ENCODE measurements at places on chromosomes 7 and 10.
A peak's percentile ranks its signal among the peaks of the same experiment; 100 is the strongest.

GRCh38 chr7:150317748-150318444, 5.3 kb upstream of the LRRC61 start:
- peak; percentile 68 for DNase-seq

DNA sequence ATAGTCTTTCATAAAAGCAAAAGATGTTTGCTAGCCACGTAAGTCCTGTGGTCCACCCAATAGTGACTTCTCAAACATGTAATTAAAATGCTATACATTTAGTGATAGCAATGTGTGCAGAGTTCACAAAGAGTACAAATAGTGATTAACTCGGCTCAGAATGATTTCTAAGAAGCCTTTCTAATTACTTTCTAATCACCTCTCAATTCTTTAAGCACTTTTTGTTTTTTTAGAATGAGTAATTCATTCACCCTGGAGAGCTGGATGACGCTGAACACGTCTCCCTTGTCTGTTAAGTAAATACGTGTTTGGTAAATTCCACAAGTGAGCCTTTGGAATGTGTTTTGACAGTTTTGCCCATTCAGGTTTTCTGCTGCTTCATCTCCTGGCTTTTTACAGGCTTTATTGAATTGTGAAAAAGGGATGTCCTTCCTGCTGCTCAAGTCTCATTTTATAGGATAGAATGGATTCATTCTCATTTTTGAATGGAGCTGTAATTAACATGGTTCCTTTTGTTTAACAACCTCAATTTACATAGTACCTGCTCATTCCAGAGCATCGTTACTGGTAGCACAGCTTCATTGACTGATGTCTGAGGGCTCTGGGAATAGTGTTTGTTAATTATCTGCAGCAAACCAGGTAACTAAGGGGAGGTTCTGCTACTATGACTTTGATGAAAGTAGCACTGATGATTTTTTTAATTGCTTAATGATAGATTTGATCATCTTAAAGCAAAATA, 212.1 kb downstream of the VTI1A start:
- DNase-seq = no peak

GRCh38 chr10:89134963-89135362, 72.2 kb downstream of the CH25H start:
- no peak for DNase-seq

- DNase-seq = no peak
Measured at GRCh38 chr7:45937301-45937700, 16.2 kb upstream of the IGFBP3 start.

GRCh38 chr7:4556868-4557793, 125.0 kb upstream of the FOXK1 start:
- no peak for DNase-seq

GRCh38 chr7:118870187-118870586, 645.7 kb downstream of the ANKRD7 start:
- no peak for DNase-seq

- DNase-seq = no peak
Measured at GRCh38 chr7:47211519-47211973, 370.4 kb downstream of the TNS3 start.

DNA sequence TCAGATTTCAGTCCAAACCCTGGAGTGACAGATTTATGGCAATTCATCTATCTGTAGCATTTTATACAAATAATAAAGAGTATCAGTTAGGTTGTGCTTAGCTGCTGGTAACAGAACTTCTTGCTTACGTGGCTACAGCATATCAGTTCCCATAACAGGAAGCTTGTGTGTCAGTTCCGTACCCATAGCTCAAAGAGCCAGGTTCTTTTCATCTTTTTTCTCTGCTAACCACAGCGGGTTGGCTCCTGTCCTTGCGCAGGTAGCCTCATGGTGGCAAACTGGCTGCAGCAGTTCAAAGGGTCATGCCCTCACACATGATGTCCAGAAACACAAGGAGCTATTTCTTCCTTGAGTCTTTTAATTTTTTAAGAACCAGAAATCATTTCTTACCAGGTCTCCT, 1041.8 kb downstream of the GATA3 start:
- DNase-seq = no peak

DNA sequence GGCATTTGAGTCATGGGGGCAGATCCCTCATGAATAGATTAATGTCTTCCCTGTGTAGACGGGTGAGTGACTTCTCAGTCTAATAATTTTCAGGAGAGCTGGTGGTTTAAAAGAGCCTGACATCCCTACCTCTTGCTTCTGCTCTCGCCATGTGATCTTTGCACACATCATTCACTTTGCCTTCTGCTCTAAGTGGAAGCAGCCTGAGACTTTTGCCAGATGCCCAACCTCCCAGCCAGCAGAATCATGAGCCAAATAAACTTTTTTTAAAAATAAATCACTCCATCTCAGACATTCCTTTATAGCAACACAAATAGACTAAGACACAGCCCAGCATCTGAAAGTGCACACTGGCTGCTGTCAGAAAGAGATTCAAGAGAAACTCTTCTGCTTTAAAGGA, 155.2 kb downstream of the ZNF365 start:
- DNase-seq = no peak

DNA sequence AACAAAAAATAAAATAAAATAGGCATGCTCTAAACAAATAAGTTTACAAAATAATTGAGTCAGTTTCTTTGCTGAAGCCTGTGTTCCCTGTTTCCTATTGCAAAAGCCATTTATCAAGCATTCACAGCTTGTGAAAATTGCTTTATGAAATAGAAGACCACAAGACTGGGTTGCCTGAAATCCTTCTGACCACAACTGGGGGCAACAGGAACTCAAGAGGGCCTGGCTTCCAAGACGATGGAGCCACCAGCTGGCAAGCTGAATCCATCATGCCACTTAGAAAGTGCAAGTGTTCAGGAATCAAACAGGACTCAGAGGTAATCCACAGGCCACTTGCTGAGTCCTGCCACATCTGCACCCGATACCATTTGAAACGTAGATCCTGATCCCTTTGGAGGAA, 752 bp upstream of the ABCA13 start:
- DNase-seq = no peak

DNA sequence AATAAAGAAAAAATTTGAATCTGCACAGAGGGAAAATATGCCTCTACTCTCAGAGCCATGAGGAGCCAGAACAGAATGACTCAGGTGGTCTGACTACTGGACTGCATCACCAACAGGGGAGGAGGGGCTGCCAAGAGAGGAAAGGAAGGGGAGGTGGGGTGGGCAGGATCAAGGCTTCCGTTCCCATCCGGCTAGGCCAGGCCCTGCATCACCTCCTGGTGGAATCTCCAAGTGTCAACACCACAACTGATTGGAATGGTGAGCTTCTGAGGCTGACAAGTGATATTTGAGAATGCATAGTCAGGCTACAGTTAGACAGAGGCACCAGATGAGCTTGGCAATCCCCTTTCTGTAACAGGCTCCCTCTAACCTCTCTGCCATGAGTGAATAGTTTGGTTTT, 10.4 kb upstream of the GPR26 start:
- DNase-seq = no peak

GRCh38 chr10:48801001-48801421, 116.3 kb downstream of the WDFY4 start:
- no peak for DNase-seq

GRCh38 chr10:131875501-131875900, 25.3 kb upstream of the PPP2R2D start:
- no peak for DNase-seq

DNA sequence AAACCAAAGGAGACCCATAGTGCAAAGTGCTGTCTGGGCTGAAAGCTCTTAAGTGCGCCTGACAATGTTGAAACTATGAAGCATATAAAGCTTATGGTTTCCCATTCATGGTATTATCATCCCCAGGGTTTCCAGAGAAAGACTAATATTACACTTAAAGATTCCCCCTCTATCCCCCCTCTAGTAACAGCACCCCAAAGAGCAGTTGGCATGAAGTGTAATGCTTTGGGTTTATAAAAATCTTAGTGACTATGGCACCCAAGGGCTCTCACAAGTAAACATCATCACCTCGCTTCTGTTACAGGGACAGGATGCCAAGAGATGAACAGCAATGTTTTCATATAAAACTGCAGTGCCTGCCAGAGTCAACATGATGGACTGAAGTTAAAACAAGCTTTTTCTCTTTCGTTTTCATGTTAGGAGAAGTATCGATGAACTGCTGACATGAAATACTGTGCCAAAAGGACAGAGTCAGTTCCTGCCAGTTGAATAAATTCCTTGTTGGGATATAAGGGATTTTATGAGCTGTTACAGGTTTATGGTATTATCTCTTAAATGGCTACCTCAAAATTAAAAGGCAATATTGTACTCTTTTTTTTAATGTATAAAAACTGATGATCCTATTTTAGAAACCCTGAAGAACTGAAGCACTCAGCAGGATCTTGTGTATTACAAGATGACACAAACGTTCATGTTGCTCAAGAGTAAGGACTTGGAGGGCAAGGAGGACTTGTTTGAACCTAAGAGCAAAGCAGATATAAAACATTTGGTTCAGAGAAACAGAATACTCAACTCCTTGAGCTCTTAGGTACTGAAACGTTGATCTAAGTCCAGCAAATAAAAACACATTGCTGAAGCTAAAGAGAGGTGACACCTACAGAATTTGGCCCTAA, 203.7 kb upstream of the IMMP2L start:
- no peak for DNase-seq

GRCh38 chr7:42198296-42198695, 38.7 kb downstream of the GLI3 start:
- no peak for DNase-seq

GRCh38 chr7:43880596-43880995, 11.3 kb upstream of the MRPS24 start:
- no peak for DNase-seq

DNA sequence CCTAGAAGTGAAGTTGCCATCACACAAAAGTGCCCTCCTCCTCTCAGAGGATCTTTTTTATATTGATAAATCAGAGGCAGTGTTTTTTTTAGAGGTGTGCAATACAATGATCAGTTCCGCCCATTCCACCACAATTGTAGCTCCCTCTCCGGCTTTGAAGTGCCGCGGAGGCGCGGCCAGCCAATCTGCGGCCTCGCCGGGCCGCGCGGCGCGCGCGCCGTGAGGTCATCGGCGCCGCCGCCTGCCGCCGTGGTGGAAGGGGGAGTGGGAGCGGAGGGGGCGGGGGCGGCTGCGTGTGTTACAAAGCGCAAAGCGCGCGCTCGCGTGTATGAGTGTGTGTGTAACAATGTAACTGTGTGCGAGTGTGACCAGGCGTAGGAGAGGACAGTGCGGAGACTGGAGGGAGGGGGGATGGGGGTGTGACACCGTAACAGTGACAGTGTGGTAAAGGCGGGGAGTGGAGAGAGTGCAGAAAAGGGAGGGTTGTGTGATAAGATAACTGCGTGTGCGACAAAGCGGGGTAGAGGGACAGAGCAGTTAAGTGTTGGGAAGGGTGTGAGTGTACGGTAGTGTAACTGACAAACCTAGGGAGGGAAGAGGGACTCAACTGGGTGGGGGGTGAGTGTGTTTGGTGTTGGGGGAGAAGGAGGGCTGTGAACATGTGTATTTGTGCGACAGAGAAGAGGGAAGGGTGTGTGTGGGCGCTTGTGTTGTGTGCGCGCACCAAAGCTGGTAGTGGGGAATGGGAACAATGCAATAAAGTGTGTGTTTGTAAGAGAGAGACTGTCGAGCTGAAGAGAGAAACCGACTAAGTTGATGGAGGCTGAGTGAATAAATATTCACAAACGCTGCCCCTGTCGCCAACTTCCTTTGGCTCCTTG, at the start of gene SP8:
Gene SP8 (minus strand): TSS at position 108 of the 881 bp plus-strand sequence. CDS start 88 bp downstream, at position 20.
- no peak for DNase-seq

DNA sequence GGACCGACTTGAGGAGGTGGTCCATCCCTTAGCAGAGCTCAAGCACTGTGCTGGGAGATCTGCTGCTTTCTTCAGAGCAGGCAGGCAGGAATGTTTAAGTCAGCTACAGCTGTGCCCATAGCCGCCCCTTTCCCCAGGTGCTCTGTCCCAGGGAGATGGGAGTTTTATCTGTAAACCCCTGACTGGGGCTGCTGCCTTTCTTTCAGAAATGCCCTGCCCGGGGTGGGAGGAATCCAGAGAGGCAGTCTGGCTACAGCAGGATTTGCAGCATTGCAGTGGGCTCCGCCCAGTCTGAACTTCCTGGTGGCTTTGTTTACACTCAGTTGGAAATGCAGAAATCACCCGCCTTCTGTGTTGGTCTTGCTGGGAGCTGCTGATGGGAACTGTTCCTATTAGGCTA, 51.2 kb upstream of the SEMA3A start:
- DNase-seq = no peak

GRCh38 chr10:98694883-98695282, 248.1 kb upstream of the HPS1 start:
- no peak for DNase-seq

GRCh38 chr7:101687791-101688182, 58.7 kb upstream of the MYL10 start:
- DNase-seq = no peak

DNA sequence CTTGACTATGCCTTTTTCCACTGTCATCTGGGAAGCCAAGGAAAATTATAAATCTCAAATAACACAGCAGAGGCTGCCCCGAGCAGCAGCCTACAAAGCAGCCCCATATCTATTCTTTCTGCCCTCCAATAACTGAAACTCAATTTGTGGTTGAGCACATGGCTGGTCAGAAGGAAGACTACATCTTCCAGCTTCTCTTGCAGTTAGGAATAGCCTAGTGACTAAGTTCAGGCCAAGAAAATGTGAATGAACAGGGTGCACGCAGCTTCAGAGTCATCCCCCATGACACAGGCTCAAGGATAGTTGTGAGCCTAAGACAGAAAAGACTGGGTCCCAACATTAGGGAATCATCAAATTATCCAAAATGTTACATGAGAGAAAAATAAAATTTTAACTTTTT, 42.3 kb downstream of the CHCHD3 start:
- no peak for DNase-seq

- DNase-seq = no peak
Measured at GRCh38 chr7:110797656-110798055, 293.3 kb upstream of the LRRN3 start.

DNA sequence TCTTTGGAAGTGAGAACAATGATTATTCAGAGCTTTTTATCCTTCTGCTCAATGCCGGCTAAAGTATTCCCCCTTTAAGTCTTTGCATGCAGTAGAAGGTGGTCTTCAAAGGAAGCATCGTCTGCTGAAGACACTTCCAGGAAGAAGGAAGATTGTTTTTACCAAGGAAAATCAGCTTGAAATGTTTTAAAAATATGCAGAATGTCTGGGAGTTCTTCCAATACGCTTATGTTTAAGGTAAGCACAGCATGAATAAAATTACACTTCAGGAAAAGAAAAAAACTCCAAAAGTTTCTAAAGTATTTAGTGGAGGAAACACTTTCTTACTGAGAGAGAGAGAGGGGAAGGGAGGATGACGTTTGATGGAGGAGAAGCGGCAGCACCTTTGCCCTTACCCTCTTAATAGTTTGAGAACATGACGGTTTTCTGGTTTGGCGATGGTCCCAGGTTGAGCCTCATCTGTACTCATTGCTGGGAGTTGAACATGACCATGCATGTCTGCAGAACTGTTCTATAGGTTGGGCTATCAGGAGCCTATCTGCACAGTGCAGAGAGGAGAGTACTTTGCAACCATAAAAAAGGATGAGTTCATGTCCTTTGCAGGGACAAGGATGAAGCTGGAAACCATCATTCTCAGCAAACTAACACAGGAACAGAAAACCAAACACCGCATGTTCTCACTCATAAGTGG, 338.1 kb downstream of the ACTR3B start:
- DNase-seq = no peak
